Left kidney (tissue), 8 donors: ENCODE measurements at places on chromosomes 7 and 10. TPM values are rescaled to one million over a fixed set of nuclear protein-coding genes. Genes with fewer than 3 reads are reported as not detected.

GRCh38 chr10:75426880-75427279 is 4.5 kb upstream of the LRMDA start:
- no peak for DNase-seq

SLC39A12 gene
- not detected for polyA plus RNA-seq

DNA sequence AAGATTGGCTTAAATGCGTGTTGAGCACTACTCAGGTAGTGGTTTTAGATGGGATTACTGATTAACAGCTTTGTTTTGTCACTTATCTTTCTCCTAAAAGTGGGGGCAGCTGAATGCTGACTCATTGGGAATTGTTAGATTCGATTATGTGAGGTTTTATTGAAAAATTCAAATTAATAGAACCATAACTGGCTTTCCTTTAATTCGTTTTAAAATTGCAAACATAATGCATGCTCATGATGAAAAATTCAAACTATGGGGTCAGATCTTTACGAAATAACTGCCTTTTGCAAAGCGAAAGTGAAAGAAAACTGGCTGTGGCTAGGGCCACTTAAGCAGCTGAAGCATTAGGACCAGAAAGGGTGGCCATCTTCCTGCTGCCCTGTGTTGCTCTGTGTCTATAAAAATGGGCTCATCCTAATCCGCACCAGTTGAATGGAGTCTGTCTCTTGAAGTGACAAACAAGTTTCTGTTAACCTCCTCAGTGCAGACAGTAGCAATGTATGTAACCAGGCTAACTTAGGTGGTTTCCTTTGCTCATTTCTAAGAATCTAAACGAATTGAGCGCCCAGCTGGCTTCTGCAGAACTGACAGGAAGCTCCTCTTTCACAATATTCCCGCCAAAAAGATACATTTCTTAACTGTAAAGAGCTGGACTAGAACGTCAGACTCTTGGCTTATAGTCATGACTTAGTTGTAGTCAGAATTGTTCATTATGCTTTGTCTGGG is 27.8 kb downstream of the DENND10 start:
- DNase-seq: no peak

DNA sequence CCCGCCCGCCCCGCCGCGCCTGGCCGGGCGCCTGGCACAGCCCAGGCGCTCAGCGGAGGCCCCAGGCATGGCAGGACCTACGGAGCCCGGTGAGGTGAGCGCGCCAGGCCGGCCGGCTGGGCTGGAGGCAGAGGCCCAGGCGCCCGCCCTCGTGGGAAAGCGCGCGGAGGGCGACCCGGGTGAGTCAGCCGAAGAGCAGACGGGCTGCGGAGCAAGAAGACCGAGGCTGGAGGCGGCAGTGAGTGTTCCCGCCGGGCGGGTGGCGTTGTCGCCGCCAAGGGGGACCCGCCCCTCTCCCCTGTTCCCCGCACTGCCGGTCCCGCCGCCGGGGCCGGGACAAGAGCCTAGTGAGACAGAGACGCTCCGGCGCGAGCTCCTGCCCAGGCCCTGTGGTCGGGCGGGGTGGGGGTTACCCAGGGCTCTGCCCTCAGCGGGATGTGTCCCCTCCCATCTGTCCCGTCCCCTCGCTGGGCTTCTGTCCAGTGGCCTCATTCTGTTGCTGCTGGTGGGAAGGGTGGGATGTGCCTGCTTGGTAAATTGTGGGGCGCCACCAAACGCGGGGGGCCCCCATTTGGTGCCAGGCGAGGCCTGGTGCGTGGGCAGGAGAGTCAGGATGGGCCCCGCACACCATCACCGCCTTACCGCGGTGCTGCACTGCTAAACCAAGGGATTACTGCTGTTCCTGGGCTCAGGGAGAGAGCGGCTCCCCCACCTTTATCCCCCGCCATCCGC is 17.0 kb upstream of the NODAL start:
- no peak for DNase-seq

UPK3BL2 gene
- 18.5 TPM for polyA plus RNA-seq

TLX1 gene
- not detected for polyA plus RNA-seq

DNA sequence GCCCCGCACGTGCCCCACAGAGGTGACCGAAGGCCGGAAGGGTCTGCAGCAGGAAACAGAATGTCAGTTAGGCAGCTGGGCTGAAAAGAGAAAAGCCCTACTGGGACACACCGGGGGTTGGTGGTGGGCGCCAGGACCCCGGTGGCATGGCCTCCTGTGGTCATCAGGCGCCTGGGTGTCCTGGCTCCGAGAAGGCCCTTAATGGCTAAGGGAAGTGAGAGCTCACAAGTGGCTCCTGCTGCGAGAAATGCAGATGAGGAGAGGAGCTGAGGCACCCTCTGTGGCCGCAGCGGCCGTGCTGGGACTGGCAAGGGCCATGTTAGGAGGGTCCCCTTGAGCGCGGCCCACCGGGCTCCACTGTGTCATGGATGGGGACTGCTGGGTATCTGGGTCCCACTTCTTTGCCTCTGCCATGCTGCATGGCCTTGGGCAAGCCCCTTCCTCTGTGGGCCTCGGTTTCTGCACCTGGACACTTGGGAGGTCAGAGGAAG is 79.2 kb upstream of the GNA12 start:
- no peak for DNase-seq

DNA sequence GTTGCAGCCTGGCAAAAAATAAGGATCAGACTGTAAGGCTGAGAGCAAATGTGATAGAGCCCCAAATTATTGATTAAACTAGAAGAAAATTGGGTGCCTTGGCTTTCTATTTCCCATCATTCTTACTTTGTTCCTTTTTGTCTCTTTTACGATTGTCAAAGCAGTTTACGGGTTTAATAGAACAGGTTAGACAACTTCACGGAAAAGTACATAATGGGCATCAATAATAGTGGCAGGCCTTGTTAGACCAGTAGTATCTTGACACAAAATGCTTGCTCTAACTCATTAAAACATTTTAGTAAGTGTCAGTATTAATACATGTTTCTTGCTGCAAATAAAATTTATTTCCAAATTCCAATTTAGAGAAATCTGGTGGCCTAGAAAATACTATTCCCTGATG is 14.5 kb upstream of the GGCT start:
- DNase-seq: no peak

GRCh38 chr10:76337641-76338040 is 906.2 kb downstream of the LRMDA start:
- DNase-seq: no peak

ZFAND4 gene
- polyA plus RNA-seq: 18.2 TPM

HMX3 gene
- not detected for polyA plus RNA-seq

GRCh38 chr7:105713488-105714465 is 132.5 kb upstream of the EFCAB10 start:
- no peak for DNase-seq

PCLO gene
- polyA plus RNA-seq: 14.5 TPM

GRCh38 chr7:151280388-151281019 is 32.0 kb upstream of the SMARCD3 start:
- no peak for DNase-seq

IL15RA gene
- polyA plus RNA-seq: 1.8 TPM

DNA sequence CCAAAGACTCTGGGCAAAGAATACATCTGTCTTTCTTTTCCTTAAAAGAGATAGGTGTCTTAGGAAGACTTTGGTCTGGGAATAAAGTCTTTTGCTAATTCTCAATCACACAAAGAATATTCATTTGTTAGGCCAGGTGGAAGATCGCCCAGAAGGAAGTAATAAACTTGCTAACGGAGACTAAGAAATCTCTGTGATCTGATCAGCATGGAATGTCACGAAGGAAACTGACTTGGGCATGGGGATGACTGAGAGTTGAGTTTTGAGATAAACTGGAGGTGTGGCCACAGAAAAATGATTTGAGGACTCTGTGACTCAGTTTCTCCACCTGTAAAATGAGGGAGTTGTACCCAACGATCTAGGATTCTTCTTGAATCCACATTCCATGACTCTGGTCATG is 161.1 kb upstream of the SVIL start:
- DNase-seq: no peak

AASS gene
- 80.6 TPM for polyA plus RNA-seq

DNA sequence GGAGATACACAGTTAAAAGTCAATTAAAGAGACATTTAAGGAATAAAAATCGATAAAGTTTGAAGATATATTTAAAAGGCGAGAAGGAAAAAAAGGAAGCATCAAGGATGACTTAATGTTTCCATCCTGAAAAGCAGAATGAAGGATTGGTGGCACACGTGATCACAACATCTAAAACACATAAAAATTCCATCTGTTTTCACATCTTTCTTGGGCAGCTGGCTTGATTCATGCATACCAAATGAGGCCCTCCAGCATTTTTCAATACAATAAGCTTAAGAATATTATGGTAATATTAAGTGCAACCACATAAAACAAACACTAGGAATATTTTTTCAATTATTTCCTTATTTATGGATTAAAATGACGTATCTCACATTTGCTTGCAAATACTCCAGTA is 112.6 kb downstream of the TPK1 start:
- no peak for DNase-seq

CHST15 gene
- polyA plus RNA-seq: 20.6 TPM

PGAM2 gene
- polyA plus RNA-seq: 1.1 TPM

GRCh38 chr7:99621271-99621670 is 4.5 kb downstream of the ZSCAN25 start:
- DNase-seq: no peak

DNA sequence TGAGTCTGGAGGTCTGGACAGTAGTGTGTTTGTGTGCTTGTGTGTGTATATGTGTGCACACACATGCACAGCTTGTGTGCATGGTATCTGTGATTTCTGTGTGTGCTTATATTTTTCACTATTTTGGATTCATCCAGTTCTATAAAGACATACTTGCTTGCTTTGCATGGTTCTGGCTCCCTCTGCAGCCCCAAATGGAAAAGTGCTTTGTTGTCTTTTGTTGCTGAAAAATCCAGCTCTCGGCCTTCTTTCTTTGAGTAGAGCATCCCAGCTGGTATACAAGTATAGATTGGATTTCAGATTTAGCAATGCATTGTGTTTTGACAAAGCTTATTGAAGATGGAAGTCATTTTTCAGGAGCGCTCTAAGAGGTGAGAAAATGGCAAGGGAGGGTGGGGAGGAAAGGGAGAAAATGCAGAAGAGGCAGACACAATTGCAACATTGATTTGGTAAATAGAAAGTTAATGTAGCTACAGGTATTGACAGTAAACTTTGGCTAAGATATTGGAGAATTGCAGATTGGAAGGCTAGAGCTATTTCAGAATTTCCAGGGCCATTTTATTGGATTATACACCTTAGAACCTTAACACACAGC is 333.9 kb downstream of the AUTS2 start:
- DNase-seq: no peak

DNA sequence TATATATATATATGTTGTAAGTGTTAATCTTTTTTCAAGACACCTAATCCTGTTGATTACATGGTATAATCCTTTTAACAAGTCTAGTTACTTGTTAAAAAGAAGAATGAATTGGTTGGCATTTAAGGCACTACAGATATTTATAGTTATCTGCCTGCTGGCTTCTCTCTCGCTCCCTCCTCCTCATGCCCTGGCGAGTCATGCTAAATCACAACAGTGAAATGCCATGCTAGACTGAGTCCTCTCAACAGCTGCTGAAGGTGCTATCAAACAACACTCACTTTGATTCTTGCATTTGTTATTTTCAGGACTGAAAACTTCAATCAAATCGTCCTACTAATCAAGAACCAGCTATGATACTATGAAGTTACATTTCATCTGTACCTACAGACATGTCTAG is 15.4 kb downstream of the NRAP start:
- DNase-seq: no peak

EXOC4 gene
- 72.1 TPM for polyA plus RNA-seq

GRCh38 chr10:47456794-47457527 is 27.0 kb downstream of the ANXA8 start:
- DNase-seq: no peak

VSTM4 gene
- 15.8 TPM for polyA plus RNA-seq

LRIT1 gene
- polyA plus RNA-seq: not detected

DNA sequence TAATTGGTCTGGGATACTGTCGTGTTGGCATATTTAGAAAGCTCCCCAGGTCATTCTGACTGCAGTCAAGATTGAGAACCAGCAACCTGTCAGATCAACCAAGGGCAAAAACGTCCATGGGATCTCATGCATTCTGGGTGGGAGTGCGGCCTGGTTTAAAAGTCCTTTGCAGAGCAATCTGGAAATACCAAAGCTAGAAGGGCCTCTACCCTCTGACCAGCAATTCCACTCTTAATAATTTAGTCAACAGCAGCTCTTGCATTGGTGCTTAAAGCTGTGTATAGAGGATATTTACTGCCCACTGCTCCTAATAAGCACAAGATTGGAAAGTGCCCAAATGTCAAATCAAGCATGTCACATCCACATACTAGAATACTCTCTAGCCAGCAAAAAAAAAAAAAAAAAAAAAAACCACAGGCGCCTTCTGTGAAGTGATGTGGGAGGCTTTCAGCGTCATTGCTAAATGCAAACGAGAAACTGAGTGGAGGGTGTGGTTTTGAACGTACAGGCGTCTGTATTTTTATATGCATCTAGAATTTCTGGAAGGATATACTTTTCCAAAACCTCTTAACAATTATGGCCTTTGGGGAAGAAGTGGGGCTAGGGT is 44.8 kb upstream of the HSPA12A start:
- DNase-seq: no peak

- no peak for DNase-seq
These were observed 203.5 kb upstream of the ZNF32 start for GRCh38 chr10:43852149-43852548.

- DNase-seq: no peak
These were observed 38.9 kb downstream of the HK1 start for GRCh38 chr10:69317175-69317604.

GRCh38 chr7:24967696-24968095 is 12.3 kb downstream of the OSBPL3 start:
- DNase-seq: no peak

CADPS2 gene
- polyA plus RNA-seq: 51.3 TPM

CACNB2 gene
- 5.8 TPM for polyA plus RNA-seq

DNA sequence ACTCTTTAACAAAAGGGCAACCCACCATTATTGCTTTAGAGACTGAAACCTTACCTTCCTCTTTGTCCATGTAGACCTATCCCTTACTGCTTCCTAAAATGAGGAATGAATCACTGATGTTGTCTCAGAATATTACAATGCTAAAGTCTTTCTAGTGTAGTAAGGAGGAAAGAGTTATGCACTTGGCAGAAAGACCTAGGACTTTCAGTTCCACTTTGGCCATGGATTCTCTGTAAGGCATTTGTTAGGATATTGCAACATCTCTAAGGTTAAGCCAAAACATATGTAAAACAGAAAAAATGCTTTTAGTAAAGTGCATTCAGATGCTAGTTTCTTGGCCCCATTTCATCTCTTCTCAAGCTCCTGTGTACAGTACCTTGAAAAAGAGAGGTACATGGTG is 230.9 kb downstream of the PARD3 start:
- DNase-seq: no peak

- no peak for DNase-seq
These were observed 518.3 kb downstream of the PLXDC2 start for GRCh38 chr10:20334559-20334958.

GRCh38 chr10:59362959-59363381 is 621 bp upstream of the FAM13C start:
- DNase-seq: peak; percentile 59

GPR26 gene
- polyA plus RNA-seq: 0.07 TPM
